ENCODE measurements at places on chromosomes 5 and 9.

DNA sequence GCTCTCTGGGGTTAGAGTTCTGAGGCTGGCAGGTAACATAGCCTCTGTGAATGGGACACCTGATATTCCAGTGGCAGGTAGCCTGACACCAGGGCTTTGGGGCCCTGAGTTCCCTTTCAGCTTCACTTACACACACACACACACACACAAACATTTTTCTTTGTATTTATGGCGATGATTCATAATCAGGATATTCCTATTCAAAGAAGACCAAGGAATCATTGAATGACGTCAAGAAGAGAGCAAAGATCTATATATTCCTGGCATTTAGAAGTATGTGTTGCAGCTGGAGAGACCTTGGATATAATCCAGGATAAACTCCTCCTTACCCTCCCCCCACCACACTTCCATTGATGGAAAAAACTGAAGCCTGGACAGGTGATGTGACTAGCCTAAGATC is 7.9 kb upstream of the ENTREP1 start:
- DNase-seq, result no peak

DNA sequence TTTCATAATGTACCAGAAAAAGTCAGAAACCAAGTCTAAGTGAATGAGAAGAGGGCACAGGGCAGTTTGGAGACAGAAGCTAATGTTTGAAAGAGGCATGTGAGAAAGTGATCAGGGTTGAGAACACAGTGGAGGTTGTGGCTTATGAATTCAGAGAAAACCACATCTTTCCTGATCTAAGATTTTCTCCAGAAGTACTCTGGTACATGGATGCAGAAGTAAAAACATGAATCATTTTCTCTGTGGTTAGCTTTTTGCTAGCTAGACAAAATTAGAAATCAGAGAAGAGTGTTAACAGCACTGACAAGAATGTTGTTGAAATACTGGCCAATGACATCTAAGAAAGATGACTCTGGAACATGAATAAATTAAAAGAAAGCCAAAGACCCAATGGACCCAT is 541.1 kb downstream of the DNAH5 start:
- DNase-seq, result no peak

DNA sequence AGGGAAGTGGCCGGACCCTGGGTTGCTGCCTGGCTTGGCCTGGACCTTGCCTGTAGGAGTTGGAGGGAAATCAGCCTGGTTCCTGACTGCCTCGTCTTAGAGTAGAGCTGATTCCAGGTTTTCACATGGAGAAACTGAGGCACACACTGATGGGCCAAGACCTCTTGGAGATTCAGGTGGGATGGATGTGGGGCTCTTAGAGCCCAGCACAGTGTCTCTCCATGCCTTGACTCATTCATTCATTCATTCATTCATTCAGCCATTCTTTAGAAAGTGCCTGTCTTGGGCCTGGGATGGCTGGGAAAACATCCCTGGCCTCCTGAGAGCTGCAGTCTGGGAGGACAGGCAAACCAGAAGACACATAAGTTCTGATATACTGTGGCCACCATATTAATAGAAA is 2.2 kb downstream of the LRRC8A start:
- DNase-seq, result no peak

- no peak for DNase-seq
Measured at GRCh38 chr5:9348401-9348996, 197.4 kb downstream of the SEMA5A start.

GRCh38 chr9:1434811-1435210 is 384.7 kb downstream of the DMRT2 start:
- no peak for DNase-seq

DNA sequence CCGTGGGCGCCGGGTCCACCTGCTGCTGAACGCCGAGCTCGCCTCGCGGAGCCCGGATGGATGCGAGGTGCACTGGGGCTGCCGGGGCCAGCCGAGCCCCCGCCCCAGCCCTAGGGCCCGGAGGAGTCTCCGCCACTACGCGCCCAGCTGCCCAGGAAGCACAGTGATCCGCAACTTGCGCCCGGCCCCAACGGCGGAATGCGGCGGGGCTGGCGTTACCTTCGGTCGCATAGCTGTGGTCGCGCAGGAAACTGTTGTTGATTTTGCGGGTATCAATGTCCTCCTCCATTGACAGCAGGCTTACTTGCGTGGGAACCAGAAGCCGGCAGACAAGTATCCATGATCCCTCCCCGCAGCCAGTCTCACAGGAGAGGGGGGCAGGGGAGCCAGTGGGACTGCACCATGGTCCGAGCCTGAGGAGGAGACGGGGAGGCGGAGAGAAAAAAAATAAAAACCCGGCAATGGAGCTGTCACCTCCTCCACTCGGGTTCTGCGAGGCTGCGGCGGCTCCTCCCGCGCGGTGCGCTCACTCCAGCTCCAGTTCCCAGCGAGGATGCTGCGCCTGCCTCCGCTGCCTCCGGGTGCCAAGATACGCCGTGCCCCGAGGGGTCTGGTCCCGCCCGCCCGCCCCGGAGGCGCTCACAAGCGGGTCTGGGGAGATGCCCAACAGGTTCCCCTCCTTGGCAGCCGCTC is 628 bp downstream of the PPP2R2B start:
- no peak for DNase-seq

GRCh38 chr9:110189559-110190320 is 18.2 kb downstream of the C9orf152 start:
- DNase-seq, result no peak

DNA sequence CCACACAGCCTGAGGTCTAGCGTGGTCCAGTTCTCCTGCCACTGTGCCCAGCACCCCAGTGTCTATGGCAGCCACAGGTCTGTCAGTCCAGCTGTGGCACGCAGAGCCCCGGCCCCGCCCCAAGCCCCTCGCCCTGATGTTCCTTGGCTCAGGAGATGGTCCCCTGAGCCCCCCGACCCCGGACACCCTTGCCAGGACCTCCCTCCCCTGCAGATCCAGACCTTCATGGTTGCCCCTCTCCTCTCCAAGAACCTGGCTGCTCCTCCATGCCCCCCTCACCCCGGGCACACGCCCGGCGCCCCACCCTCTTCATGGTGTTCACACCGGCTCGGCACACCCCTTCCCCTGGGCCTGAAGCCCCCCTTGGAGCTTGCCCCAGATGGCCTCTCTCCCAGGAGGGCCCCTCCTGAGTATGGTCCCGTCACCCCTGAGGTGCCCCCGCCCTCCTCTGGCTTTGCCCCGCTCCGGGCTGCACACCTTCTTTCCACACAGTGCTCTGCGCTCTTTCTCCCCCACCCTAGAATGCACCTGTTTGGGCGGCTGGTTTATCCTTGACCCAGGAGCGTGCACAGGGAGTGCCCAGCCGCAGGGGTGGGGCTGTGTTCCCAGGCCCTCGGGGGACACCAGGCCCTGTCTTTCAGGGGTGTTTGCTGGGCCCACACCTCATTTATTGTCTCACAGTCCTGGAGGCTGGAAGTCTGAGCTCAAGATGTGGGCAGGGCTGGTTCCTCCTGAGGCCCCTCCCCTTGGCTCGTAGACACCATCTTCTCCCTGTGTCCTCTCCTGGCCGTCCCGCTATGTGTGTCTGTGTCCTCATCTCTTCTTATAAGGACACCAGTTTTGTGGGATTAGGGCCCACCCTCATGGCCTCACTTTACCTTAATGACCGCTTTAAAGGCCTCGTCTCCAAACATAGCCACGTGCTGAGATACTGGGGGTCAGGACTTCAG is 37.6 kb downstream of the KCNT1 start:
- no peak for DNase-seq

- DNase-seq, result peak; percentile 18
Measured at GRCh38 chr5:96876292-96876850, at the start of gene ERAP2. Gene ERAP2 (plus strand): TSS chr5:96876500. CDS start chr5:96879686, 3,186 bp downstream.

GRCh38 chr5:81767938-81768337 is 17.0 kb upstream of the SSBP2 start:
- no peak for DNase-seq

GRCh38 chr9:133510926-133511505 is 13.7 kb downstream of the MYMK start:
- DNase-seq, result no peak

GRCh38 chr5:485946-486491 is 38.2 kb downstream of the SLC9A3 start:
- no peak for DNase-seq

DNA sequence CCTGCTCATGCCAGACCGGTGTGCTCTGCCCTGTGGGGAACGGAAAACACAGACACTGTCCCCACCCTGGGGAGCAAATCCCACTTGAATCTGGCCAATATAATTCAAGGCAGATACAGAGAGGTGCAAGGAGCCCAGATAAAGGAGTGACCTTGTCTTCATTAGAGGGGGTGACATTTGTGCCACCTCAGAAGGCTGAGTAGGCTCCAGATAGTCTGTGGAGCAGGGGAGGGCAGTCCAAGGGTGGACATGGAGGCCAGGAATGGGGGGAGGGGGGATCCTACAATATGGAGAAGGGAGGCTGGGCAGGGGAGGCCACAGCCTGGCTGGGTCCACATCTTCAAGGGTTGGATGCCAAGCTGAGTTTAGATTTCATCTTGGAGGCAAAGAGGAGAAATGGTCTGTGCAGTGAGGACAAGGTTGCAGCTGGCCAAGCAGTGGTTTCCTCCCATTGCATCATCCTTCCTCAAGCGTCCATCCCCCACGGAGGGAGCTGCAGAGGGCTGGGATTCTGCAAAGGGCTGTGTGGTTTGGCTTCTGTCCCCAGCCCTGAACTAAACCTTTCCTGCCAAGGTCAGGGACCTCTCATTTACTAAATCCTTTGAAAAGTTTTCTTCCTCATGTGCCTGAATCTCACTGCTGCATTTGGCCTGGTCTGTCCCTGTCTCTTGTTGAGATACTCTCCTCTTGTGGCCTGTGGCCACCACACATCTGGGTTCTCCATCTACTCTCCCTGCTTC is 60.1 kb downstream of the GALNT12 start:
- no peak for DNase-seq

- DNase-seq, result no peak
Measured at GRCh38 chr5:44661851-44662250, 146.9 kb upstream of the MRPS30 start.

DNA sequence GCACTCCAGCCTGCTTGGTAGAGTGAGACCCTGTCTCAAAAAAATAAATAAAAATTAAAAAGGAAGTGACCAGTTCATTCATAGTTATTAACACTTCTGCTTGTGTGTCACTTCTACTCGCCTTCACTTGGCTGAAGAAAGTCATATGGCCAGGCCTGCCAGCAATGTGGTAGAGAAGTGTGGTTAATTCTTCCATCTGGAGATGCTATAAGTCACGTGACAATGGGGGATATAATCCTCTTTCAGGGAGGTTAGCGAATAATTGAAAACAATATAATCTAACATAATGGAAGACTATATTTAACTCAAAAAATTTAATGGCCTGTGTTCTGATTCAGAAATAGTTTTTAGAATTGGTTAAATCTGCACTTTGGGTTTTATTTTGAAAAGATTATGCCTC is 305.6 kb downstream of the DOCK8 start:
- DNase-seq, result no peak

GRCh38 chr5:66810848-66811261 is 214.7 kb downstream of the MAST4 start:
- DNase-seq, result no peak

- no peak for DNase-seq
Measured at GRCh38 chr9:14488421-14489190, 174.7 kb upstream of the NFIB start.

DNA sequence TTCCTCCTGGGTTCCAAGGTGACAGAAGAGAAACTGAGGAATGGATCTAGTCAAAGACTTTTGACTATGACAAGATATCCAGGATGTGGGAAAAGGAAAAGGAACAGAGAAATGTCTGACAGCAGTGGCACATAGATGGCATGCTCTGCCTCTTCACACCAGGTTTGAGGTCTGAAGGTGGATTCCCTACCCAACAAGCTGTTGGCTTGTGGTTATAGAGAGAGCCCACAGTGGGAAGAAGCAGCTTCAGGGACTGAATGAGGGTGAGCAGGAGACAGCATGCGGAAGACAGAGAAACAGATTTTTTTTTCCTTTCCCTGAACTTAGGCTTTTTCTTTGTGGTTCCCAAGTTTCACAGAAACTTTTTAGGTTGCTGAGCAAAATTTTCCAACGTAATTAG is 20.6 kb downstream of the IFNW1 start:
- no peak for DNase-seq

DNA sequence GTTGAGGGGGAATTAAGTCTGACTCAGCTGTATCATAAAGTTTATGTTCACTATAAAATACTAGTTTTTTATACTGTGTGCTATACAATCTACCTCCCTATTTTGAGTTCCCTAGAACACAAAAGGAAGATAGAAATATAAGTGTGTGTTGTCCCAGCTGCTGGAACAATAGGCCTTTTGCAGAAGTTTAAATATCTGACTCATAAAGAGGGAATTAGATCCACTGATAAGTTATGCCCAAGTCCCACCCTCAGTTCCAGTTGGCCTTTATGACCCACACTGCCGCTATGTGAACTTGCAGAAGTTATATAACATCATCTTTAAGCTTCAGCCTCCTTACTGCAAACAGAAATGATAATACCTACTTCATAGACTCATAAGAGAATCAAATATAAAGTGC is 88.5 kb upstream of the DAB2 start:
- DNase-seq, result no peak

GRCh38 chr9:6566409-6567139 is 79.0 kb downstream of the GLDC start:
- DNase-seq, result no peak

DNA sequence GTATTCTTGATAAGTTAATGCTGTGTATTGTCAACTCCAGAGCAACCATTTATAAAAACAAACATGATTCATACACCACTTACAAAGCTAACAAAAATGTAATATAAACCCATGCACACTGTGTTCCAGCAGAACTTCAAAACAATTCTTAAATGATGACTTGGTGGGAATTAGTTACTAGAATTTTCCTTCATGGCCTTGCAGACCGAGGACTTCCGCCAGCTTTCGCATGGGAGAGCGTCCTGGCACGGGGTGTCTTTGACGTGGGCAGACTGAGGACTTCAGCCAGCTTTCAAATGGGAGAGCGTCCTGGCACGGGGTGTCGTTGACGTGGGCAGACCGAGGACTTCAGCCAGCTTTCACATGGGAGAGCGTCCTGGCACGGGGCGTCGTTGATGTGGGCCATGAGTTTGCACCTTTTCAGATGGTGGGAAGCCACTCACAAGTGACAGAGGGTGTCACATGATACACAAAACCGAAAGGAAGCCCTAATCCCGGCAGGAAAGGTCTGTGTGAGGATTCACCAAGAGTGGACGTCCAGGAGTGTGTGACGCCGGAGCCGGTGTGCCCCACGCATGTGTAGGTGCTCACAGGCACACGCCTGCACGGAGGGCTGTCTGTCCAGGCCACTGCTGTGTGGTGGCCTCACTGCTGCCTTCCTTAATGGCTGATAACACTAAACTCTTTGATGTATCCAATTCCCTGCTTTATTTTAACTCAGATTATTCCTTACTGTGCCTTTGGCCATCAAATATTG is 211.3 kb upstream of the IRX4 start:
- no peak for DNase-seq

- no peak for DNase-seq
Measured at GRCh38 chr9:132439153-132439552, 29.1 kb downstream of the CFAP77 start.

DNA sequence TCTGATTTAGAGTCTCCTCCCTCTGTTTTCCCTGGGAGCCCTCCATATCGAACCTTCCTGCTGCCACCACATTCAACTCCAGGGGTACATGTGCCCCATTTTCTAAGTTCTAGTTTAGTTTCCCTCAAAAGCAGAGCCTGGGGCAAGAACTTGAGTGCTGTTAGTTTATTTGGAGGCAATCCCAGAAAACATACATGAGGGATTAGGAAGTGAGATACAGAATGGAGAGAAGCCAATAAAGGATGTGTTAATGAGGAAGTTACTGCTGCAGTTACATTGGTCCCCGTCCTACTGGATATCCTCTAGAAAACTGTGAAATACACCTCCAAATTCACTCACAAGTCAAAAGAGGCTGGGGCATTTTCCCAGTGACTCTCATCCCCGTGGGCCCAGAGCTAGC is 159.4 kb upstream of the SMARCA2 start:
- no peak for DNase-seq

- DNase-seq, result no peak
Measured at GRCh38 chr5:136984772-136985446, 514.2 kb downstream of the SPOCK1 start.
